ENCODE measurements at places on chromosomes 2 and 18. TPM values are rescaled to one million over a fixed set of nuclear protein-coding genes. Genes with fewer than 3 reads are reported as not detected.

DNA sequence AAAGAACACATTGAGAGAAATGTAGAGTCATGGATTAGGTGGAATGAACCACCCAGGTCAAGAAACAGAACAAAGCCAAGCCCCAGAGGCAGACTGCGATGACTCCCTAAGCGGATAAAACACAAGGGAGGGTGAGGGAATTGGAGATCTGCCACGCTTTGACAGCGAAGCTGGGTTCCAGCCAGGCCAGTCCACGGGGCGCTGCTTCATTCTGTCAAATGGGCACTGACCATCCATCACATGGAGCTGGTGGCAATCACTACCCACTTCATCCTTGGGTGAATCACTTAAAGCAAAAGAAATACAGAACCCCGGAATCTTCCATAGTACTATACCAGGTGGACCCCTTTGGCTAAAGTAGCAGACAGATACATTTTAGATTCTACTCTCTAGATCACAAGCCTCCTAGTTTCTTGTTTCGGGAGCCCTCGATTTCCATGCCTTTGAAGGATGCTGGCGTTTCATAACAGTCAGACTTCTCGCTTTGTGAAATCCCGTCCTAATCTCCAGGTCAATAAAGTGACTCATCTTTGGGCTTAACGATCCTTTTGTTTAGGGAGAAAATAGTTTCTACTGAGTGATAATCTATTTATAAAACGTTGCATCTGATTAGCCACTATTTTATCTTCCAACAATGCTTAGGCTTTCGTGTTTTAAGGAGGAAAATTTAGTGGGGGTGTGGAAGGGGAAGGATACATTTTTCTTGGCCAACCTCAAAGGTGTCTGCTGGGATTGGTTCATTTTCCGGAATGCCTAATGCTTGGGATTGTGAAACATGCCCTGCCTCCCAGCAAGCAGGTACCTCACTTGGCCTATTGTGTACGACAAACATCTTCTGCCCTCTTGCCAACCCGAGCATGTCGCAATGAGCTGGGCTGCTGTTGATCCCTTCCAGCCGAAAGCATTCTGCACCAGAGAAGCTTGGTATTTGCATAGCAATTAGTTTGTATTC, 44.1 kb upstream of the HDAC4 start:
- no peak for DNase-seq

DNA sequence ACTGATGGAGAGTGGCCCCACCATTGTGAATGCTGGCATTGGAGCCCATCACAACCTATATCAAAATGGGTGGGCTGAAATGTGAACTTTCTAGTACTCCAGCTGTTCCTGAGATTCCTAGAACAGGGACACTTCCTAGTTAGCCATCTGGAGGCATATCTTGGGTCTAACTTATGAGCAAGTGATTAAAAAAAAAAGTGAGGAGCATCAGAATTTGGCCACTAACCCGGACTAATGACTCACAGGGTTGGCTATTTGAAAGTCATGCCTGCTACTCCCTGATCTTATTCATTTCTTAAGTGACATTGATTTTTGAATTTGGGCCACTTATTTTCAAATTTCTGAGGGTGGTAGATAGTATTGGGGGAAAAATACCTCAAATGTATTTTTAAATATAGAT, 216.6 kb downstream of the HRH4 start:
- DNase-seq: no peak

The NTSR2 gene
- 0.05 TPM for polyA plus RNA-seq

GRCh38 chr18:33052886-33053285, 280.1 kb upstream of the KLHL14 start:
- no peak for DNase-seq
